ENCODE measurements at places on chromosomes 7 and 10.
A peak's percentile ranks its signal among the peaks of the same experiment; 100 is the strongest.

GRCh38 chr10:79176949-79177602 lies 108.3 kb downstream of the ZMIZ1 start:
- DNase-seq: no peak

- no peak for DNase-seq
These were observed 154.6 kb upstream of the TARP start for GRCh38 chr7:38428041-38428440.

- DNase-seq: peak; percentile 91
These were observed 4.4 kb downstream of the IFIT3 start for GRCh38 chr10:89332123-89332633.

- no peak for DNase-seq
These were observed 109.6 kb downstream of the CYTH3 start for GRCh38 chr7:6162650-6163366.

DNA sequence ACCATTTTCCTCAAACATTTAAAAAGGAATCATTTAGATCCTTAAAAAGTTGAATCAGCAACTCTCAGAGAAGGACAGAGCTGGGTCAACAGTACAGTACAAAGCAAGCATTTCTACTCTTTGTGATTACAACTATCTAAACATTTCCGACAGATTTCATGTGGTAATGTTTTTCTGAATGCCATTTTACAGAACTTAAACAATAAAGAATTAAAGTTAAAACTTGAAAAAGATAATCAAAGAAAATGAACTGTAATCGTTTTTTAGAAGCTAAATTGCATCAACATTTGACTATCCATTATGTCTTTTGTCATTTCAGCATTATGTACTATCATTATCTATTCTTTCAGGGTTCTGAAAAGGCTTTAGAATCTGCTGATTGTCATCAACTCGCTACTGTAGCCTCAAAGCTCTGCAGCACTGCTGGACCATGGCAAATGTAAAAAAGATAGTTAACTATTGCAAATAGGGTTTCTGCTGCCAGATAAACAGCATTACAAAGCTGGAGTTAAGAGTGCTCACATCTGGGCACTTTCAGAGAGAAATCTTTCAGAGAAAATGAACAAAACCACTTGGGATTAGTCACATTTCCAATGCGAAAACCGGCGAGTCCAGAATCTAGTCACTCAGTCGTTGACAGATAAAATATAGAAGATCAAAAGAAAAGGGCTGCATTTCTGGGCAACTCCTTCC lies 160.4 kb upstream of the LAMB4 start:
- no peak for DNase-seq

GRCh38 chr7:27677912-27678612 lies 15.4 kb upstream of the HIBADH start:
- no peak for DNase-seq

- DNase-seq: no peak
These were observed 269.0 kb downstream of the ARHGAP12 start for GRCh38 chr10:31659665-31660064.

DNA sequence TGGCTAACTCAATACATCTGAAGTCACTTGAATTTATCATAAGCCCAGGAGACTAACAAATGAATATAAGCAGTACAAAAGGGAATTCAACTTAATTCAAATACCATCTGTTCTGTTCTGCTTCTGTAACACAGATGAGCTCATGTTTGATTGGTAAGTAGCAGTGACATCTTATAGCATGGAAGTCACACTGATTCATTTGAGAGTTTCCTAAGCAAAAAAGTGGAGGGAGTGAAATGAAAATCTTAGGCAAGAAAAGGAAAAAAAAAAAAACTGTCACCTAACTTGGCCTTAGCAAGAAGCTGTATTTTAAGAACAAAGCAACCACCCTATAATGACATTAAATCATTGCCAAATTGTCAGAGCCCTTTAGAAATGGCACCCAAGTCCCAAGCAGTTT lies 49.5 kb downstream of the SMURF1 start:
- no peak for DNase-seq

DNA sequence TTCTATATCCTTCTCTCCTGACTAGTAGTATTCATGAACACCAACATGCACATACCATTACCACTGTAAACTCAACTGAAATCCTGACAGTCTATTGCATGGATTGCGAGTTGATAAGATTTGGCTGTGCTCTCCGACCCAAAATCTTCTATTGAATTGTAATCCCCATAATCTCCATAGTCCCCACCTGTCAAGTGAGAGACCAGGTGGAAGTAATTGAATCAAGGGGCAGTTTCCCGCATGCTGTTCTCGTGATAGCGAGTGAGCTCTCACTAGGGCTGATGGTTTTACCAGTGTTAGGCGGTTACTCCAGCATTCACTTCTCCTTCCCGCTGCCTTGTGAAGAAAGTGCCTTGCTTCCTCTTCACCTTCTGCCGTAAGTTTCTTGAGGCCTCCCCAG lies 261.8 kb downstream of the PHF14 start:
- DNase-seq: no peak

- peak; percentile 12 for DNase-seq
These were observed 139.4 kb downstream of the OAT start for GRCh38 chr10:124279298-124279697.

DNA sequence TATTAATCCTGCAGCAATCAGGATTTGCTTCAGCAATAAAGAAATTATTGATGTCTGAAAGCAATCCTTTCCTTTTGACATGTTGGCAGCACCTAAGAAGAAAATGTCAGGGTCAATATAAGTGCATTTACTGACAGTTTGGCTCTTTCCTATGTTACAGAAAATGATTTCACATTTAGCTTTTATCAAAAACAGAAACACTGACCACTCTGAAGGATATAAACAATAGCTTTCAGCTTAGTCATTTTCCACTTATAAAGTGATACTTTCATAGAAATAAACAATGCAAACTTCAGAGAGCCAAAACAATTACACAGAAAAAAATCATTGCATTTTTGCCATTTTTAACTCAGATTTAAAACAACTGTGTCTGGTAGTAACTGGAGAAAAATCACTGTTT lies 325.6 kb upstream of the KAT6B start:
- DNase-seq: no peak

GRCh38 chr10:111531690-111532089 lies 454.9 kb downstream of the ADRA2A start:
- DNase-seq: no peak

- DNase-seq: no peak
These were observed 161.5 kb downstream of the FGFR2 start for GRCh38 chr10:121436630-121437341.

- no peak for DNase-seq
These were observed 57.9 kb downstream of the GRB10 start for GRCh38 chr7:50724526-50725520.

- DNase-seq: no peak
These were observed 99.4 kb upstream of the TNS3 start for GRCh38 chr7:47681249-47681810.

GRCh38 chr10:113753020-113753692 lies 1.7 kb downstream of the PLEKHS1 start:
- DNase-seq: no peak

GRCh38 chr10:132365102-132365501 lies 31.9 kb upstream of the PWWP2B start:
- no peak for DNase-seq

- no peak for DNase-seq
These were observed 45.5 kb downstream of the MYOF start for GRCh38 chr10:93436591-93437085.

GRCh38 chr10:110487411-110488331 lies 10.0 kb upstream of the DUSP5 start:
- DNase-seq: no peak

GRCh38 chr7:30594048-30594539 lies 584 bp upstream of the GARS1 start:
- DNase-seq: peak; percentile 65

GRCh38 chr7:35865287-35865686 lies 64.4 kb downstream of the SEPTIN7 start:
- no peak for DNase-seq

- no peak for DNase-seq
These were observed 22.8 kb downstream of the HEPACAM2 start for GRCh38 chr7:93203496-93203895.

DNA sequence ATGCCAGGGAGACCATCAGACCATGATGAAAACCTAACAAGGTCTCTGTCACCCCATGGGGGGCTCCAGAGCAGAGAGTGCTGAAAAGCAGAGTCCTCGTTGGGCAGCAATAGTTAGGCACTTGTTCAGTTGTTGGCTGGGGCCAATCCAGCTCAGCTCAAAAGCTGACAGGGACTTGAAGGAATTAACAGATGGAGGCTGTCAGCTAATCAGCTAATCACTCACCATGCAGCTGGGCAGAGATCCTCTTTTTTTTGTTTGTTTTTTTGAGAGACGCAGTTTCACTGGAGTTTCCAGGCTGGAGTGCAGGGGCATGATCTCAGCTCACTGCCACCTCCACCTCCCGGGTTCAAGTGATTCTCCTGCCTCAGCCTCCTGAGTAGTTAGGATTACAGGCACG lies 18.1 kb downstream of the CEP55 start:
- DNase-seq: no peak

DNA sequence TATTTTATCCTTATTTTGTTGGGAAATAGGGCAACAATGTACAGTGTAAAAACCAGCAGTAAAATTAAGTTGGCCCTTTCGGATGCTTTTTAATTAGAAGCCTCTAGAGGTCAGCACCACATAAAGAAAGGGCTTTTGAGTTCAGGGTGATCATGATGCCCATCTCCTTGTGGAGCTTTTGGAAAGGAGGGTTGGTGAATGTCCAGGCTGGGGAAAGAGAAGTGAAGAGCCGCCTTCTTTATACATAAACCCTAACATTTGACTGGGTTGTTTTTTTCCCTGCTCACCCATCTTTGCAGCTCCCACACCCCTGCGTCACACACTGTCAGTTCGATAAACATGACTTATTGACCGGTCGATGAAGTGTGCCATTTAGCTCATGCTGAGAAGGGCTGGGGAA lies 29.8 kb downstream of the MTURN start:
- DNase-seq: peak; percentile 67

- no peak for DNase-seq
These were observed 107.2 kb upstream of the STEAP1B start for GRCh38 chr7:22607180-22607579.

Data from GM12865 (cell line).